ENCODE measurements at places on chromosomes 7 and 10. TPM values are rescaled to one million over a fixed set of nuclear protein-coding genes. Genes with fewer than 3 reads are reported as not detected.

Gene CPN1
- polyA plus RNA-seq: 0.02 TPM

Gene CNNM1
- polyA plus RNA-seq: 0.16 TPM

Gene ABCA13
- 0.91 TPM for polyA plus RNA-seq

Gene C10orf53
- 0.05 TPM for polyA plus RNA-seq

Gene XRCC2
- 0.64 TPM for polyA plus RNA-seq

Gene ANLN
- polyA plus RNA-seq: 3.1 TPM

Gene RPS24
- 8,229 TPM for polyA plus RNA-seq

Gene TFPI2
- polyA plus RNA-seq: 21.3 TPM

Gene HIPK2
- 5.8 TPM for polyA plus RNA-seq

Gene NACAD
- 0.94 TPM for polyA plus RNA-seq

Gene GHRHR
- 0.68 TPM for polyA plus RNA-seq

Gene DOCK4
- polyA plus RNA-seq: 4.7 TPM

Gene KIN
- 28.6 TPM for polyA plus RNA-seq

Gene ASZ1
- 0.09 TPM for polyA plus RNA-seq
